ENCODE measurements at places on chromosomes 5 and 9.

GRCh38 chr9:111399772-111400563 lies 69.9 kb upstream of the OR2K2 start:
- DNase-seq, result no peak

GRCh38 chr5:109650493-109650892 lies 39.2 kb upstream of the MAN2A1 start:
- no peak for DNase-seq

GRCh38 chr5:158634714-158635113 lies 465.0 kb downstream of the EBF1 start:
- DNase-seq, result no peak

DNA sequence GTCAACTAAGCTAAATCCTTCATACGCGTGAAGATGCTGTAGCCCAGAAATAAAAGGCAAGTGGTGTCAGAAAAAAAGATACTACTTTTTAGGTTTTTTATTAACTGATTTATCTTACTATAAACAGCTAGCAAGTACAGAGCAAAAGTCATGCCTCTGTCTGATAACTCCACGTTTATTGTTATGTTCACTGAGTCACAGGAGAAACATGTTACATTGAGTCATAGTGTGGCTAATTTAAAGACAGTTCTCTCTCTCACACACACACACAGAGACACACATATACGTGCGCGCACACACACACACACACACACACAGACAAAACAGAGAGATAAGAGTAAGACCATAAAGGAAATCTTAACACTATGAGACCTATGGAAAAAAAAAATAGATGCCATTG lies 770.0 kb upstream of the CDH10 start:
- DNase-seq, result no peak

DNA sequence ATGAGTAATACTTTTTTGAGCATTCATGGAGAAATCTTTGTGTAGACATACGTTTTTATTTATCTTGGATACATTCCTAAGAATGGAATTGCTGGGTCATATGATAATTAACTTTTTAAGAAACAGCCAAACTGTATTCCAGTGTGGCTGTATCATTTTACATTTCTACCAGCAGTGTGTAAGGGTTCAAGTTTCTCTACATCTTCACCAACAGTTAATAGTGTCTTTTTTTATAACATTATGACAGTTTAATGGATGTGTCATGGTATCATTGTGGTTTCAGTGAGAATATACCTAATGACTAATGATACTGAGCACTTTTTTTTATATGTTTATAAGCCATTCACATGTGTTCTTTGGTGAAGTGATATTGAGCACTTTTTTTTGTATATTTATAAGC lies 52.4 kb downstream of the NIPBL start:
- no peak for DNase-seq

GRCh38 chr5:176648474-176649194 lies 1.4 kb downstream of the TSPAN17 start:
- peak; percentile 23 for DNase-seq

DNA sequence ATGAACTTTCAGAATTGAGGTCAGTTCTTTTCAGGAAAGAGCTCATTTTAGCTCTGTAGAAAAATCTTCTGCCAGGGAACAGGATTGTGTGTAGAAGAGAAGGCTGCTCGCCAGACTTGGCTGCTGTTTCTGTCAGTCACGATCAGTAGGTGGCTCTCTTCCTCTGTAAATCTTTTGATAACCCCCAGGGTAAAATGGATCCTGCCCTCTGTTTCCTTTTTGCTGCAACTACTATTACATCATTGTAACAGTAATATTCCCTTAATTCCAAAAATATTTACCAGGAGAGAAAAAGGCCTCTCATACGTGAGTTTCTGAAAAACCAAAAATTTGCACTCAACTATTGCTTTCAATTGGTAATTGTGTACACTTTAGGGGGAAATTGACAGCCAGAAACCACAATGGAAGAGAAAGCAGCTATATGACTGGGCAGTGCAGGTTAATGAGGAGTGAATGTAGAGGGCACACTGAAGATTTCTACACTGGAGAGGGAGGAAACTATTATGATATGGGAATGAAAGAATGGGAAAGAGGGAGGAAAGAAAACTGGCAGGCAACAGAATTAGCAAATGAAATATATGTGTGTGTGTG lies 12.3 kb downstream of the IFNA21 start:
- no peak for DNase-seq

DNA sequence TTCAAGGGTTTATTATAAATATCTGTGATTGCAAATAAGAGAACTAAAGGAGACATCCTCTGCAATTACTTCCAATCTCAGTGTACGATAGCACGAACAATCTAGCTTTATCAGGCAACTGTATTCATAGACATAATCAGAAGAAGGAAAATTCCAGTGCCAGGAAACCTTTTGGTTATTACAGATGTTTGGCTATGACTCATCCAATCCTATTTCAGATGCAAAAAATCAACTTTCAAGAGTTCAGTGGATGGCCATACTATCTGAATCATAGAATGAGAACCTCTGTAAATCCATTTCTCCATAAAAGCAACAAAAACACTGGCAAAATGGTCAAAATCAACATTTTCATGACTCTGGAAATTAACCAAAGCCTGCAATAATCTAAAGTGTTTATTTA lies 37.9 kb downstream of the GAS1 start:
- DNase-seq, result no peak

DNA sequence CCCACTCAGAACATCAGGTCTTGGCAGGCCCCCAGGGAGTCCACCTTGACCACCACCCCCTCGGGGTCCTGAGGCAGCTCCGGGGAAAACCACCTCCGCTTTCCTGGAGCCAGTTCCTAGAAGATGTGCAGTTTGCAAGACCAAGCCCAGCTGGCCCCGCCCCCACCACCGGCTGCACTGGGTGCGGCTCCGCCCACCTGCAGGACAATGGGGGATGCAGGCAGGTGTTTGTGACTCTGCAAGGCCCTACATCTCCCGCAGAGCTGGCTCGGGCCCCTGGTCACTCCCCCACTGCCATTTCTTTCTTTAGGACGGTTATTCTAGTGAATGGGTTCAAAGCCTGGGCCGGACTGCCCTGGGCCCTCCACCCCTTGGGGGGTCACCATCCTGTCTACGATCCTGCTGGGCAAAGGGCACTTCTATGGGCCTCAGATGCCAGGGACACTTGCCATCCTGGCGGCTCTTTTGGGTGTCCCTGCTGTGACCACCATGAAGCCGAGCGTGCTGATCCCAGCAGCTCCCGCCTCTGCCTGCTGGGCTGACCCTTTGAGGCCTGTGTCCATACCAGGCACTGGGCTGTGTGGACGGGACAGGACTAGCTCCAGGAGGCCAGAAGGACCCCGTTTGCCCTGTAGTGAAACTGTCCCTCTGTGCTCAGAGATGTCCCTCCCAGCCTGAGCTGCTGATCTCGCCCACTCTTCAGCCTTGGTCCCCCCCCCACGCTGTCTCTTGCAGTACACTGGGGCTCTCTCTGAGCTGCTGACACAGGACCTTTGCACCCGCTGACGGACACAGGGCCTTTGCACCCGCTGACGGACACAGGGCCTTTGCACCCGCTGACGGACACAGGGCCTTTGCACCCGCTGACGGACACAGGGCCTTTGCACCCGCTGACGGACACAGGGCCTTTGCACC lies 5.9 kb upstream of the NACC2 start:
- DNase-seq, result no peak
